ENCODE measurements at places on chromosomes 13 and 19.

DNA sequence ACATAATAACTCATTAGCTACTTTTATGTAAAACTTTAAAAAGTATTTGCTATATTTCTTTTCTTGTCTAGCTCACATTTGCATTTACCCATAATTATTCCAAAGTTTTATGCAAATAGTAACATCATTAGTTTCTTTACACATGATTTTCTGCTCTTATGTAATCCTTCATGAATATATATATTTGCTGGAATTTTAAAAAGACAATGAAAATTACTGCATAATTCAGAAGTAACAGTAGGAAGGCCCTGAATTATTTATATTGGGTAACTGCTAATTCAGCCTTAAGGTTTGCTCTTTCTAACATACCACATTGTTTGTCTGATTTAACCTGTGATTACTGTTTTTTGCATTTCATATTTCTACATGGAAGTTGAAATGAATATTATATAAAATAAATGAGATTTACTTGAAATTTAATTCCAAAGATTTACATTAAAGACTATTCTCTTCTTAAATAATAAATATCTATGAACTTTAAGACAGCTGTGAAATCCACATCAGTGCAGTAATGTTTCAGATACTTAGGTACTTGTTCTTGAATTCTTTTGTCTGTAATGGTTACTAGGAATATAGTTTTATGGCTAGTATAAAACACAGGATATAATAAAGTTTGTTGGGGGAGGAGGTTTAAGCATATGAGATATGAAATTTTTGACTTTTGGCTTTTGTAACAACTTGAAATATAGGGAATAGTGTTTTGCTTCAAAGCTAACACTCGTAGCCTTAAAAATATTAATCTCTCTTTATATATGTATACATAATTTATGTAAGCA lies 46.0 kb downstream of the B3GLCT start:
- no peak for DNase-seq

GRCh38 chr19:35140962-35141836 lies 1.9 kb upstream of the FXYD7 start:
- peak; percentile 99 for DNase-seq

DNA sequence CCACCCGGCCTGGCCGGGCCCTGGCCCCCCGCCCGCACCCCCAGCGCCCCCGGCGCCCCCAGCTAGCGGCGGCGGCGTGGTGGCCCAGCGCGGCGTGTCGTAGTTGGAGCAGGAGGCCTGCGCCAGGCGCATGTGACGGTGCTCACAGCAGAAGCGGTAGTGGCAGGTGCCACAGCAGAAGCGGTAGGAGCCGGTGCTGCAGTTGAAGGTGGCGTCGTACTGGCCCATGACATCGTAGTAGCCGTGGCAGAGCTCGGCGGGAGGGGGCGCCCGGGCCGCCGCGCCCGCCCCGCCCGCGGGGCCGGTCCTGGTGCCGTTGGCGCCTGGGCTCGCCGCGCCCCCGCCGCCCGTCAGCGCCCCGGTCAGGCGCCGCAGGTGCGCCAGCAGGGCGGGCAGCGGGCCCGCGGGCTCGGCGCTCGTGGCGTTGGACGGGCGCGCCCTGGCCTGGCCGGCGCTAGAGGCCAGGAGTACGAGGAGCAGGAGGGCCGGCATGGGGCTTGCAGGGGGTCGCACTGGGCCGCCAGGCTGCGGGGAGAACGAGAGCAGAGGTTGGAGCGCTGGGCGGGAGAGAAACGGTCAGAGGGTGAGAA lies 633 bp downstream of the SHISA7 start:
- no peak for DNase-seq

- DNase-seq, result no peak
Observed at GRCh38 chr19:5949792-5950305, 28.1 kb downstream of the RANBP3 start.

GRCh38 chr13:72648513-72649065 lies 78.8 kb downstream of the MZT1 start:
- no peak for DNase-seq

GRCh38 chr13:93670866-93671265 lies 444.3 kb downstream of the GPC6 start:
- no peak for DNase-seq

GRCh38 chr19:3281026-3281425 lies 56.6 kb downstream of the CELF5 start:
- DNase-seq, result no peak

- no peak for DNase-seq
Observed at GRCh38 chr13:106473154-106473553, 62.3 kb downstream of the EFNB2 start.
